ENCODE measurements at places on chromosomes 1 and 21.

- peak; percentile 72 for DNase-seq
These were observed 9.9 kb downstream of the SYNJ1 start for GRCh38 chr21:32717851-32718316.

DNA sequence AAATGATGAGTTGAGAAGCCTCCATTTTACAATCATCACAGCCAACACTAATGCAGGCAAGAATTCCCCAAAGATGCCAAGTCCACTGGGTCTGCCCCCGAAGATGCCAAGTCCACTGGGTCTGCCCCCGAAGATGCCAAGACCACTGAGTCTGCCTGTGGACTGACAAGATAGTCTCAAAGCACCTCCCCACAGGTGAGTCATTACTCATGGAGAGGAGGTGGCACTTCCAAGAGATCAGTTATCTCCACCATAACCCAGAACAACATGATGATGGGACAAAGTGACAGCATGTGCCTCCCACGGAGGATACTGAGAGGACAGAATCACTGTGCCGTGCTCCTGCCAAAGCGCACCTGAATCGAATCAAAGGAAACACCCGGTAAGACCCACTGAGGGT lies 4.8 kb downstream of the PTTG1IP start:
- no peak for DNase-seq

DNA sequence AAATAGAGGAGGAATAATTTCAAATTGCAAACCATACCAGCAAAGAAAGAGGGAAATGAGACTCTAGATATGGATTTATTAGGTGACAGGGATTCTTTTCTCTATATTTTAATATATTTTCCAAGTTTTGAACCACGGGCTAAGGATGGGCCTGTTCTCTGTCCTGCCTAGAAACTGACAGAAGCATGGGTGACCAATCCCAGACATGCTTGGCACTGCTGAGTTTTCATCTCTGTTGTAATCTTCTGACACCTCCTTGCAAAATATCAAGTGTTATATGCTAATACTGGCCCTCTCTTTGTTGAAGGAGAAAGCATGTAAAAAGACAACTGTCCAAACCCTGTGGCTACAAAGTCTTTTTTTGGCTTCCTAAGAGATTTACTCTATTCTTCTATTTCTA lies 774 bp upstream of the ANGPTL7 start:
- no peak for DNase-seq

DNA sequence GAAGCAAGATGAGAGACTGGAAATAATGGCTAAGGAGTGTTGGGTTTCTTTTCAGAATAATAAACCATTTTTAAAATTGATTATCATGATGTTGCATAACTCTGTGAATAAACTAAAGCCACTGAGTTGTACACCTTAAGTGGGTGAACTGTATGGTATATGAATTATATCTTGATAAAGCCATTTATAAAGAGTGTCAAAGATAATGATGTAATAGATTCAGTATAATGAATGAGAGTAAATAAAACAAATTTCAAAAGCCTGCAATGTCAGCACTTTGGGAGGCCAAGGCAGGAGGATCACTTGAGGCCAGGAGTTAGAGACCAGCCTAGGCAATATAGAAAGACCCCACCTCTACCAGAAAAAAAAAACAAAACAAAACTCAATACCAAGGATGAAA lies 16.3 kb downstream of the NSL1 start:
- DNase-seq, result no peak

DNA sequence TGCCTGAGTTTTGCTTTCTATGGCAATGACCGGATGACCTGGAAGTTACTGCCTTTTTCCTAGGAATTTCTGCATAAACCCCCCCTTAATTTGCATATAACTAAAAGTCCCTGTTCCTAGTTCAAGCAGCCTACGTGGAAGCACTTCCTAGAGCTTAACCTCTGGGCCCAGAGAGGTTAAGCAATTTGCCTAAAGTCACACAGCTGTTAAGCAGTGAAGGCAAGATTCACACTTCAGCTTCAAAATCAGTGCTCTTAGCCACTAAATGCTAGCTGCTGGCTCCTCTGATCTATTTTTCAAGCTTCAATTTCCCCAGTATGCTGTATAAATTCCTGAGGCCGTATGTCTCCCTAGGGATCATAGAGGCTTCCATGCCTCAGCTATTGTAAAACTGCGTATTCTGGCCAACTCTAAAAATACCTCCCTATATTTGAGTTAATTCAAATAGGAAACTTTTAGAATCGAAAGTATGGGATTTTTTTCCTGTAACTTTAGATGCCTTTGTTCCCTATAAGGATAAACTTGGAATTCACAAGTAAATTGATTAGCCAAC lies 53.1 kb upstream of the CD5L start:
- DNase-seq, result no peak

- peak; percentile 33 for DNase-seq
These were observed 126.2 kb downstream of the GIPC2 start for GRCh38 chr1:78171736-78172590.

DNA sequence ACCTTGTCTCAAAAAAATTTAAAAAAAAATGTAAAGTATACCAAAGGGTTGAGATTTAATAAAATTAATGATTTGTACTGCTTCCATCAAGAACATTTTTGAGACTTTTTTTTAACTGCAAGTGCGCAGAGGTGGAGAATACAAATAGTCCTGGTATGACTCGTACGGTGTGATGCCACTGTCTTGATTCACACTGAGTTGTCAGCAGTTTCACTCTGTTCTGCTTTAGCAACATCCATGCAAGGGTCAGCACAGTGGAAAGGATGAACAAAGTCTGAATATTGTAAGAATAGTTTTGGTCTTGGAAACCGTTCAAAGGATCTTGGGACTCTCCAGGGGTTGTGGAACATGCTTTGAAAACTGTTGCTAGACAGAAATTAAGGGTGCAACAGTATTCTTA lies 40.2 kb downstream of the EXO1 start:
- no peak for DNase-seq

DNA sequence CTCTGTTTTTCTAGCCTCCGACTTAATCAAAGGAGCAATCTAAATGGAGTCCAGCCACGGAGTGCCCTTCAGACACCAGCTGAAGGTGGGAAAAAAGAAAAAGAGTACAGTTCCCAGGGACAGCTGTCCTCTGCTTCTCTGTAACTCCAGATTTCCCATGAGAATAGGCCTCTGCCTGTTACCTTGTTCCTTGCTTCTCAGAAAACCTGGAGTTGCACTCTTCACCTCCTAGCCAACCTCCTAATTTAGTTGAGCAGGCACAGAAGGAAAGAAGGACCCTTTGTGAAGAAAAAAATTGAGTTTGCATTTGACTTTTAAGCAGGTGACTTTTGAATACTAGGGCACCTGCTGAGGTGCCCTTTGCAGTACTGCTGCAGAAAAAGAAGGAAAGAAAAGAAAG lies 8.3 kb downstream of the BARHL2 start:
- DNase-seq, result no peak

DNA sequence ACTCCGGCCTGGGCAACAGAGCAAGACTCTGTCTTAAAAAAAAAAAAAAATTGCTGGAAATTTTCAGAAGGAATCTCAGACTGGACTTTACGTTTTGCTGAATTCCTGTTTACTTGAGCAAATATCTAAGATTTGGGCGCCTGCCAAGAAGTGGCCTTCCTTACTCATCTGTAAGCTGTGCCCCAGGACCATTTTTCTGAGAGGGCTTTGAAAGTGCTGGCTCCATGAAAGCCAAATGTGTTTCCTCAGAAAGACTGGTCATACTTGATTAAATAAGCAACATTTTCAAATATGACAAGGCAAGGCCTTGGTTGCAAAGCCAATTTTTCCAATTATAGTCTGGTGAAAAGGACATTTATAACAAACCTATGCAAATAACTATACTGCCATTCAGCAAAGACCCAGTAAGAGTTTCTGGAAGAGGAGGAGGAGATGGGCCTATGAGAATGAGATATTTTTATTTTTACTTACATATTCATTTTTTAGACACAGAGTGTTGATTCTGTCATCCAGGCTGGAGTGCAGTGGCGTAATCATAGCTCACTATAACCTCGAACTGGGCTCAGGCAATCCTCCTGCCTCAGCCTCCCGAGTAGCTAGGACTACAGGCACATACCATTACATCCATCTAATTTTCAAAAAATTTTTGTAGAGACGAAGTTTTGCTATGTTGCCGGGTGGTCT lies 56.3 kb upstream of the HTR1D start:
- DNase-seq, result peak; percentile 18

DNA sequence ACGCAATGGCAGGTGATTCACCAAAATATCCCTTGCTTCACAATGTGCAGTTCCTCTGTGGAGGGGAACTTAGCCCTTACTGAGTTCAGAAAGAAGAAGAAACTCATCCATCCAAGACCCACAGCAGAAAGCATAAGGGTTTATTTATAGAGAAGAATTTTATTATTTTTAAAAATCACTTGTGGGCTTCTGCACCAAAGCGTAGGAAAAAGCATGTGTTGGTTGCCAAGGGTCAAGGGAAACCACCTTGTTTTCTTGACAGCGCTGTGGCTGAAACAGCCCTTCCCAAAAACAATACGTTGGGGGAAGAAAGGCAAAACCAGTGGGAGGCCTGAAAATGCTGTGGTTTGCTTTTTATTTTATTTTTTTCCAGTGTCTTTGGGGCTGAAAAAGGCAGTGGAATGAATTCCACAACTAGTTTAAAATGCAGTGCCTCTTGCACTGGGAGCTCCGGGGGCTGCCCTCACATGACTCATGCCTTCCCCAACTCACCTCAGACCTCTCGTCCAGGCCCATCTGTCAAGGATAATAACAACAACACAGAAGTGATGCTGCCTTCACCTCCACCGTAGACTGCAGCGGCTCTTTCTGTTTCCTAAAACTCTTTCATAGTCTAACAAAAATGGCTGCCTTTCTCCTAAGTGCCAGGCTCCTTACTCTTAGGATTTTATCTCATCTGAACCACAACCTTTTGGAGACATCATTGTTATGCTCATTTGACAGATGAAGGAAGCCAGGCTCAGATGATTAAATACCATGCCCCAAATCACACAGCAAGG lies 224.2 kb upstream of the JUN start:
- DNase-seq, result peak; percentile 29

- DNase-seq, result no peak
These were observed 99.8 kb downstream of the PSMG1 start for GRCh38 chr21:39083377-39084008.

GRCh38 chr1:213598263-213598662 lies 389.5 kb upstream of the PROX1 start:
- no peak for DNase-seq

- DNase-seq, result no peak
These were observed 75.7 kb downstream of the DISC1 start for GRCh38 chr1:231702331-231702730.

Measured in kidney glomerular epithelial cell (primary cell).